ENCODE measurements at places on chromosomes 12 and 14. TPM values are rescaled to one million over a fixed set of nuclear protein-coding genes. Genes with fewer than 3 reads are reported as not detected.

OLR1 gene
- total RNA-seq, result not detected

DNA sequence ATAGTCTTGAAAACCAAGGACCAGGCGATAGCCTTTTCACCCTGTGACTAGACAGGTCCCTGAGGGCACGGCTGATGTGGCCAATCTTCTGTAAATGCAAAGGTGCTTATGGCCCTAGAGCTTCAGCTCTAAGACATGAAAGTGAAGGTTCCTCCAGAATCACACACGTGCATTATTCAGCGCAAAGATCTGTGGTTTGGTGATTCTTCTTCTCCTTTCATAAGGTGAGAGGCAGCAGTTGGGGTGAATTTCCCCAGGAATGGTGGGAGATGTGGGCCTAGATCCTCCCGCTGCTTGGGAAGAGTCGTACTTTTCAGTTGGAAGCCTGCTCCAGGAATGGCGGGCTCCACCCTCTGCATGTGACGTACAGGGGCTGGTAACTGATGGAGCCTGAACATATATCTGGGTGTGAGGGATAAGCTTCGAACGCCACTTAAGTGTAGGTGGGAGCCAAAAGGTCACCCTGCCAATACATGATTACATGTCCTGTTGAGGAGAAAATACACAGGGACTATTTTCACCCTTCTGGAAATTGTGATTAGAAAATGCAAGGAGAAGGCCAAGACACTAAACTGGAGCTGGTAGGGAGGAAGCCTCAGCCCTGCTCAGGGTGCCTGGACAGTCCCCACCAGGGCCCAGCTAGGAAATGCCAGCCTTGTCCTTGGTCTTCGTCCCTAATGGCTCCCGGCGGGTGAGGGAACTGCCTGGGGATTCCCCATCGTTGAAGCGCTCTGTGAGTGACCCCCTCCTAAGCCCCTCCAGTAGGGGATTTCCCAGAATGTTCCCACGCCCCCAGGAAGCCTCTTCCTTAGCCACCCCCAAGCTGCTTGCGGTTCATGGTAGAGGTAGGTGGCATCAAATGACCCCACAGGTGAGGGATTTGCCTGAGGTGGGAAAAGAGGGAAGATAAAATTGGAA, 17.6 kb downstream of the BATF start:
- no peak for DNase-seq

DNA sequence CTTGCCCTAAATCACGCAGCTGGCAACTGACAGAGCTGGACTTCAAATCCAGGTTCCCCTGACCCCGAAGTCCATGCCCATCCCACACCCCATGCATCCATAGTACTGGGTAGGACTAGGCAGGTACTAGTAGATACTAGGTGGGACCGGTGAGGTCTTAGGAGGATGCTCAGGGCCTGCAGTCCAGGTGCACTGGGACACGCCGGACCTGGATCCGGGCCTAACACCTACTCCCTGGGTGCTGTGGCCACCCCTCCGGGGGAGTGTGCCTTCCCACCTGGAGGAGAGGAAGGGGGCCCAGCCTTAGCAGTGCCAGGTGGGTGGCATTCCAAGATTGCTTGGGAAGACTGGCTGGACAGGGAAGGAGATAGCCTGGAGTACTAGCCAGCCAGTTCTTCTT, 64.8 kb downstream of the CACNA1C start:
- DNase-seq, result no peak

DNA sequence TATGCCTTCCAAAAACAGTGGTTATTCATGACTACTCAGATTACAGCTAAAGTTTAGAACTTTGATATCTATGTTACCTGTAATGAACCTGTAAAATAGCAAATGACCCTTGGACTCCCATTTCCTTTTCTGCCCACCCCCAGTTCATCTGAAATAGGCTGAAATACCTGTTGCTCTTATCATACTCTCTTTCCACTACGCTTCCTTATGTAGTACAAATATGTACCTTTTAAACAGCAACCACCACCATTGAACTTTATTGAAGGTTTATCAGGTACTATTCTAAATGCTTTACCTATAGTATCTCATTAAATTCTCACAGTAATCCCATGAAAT, 239.7 kb downstream of the SSPN start:
- no peak for DNase-seq

CLEC14A gene
- 12.9 TPM for total RNA-seq

- DNase-seq, result peak; percentile 19
Observed at GRCh38 chr14:89000007-89000942, 175.8 kb downstream of the TTC8 start.

VPS37B gene
- total RNA-seq, result 27.7 TPM

- no peak for DNase-seq
Observed at GRCh38 chr12:19597167-19598026, 158.1 kb downstream of the AEBP2 start.

DNA sequence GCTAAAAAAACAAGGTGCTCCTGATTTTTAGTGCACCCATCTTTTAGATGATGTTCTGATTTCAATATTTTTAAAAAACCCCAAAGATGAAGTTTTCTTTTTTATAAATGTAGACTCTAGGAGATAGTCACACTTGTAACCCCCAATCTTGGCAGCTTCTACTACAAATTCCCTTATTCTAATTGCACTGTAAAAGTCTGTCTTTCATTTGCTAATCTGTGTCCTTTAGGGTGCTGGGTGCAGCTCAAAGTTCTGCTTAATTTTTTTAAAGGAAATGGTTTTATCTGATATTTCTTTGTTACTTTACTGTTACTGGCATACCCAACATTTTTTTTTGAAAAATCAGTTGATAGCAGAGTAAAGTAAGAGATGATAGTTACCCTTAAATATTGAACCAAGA, 172.0 kb downstream of the TRHDE start:
- DNase-seq, result no peak

GRCh38 chr12:16407346-16407745, 59.9 kb downstream of the MGST1 start:
- no peak for DNase-seq

NGB gene
- total RNA-seq, result not detected

DNA sequence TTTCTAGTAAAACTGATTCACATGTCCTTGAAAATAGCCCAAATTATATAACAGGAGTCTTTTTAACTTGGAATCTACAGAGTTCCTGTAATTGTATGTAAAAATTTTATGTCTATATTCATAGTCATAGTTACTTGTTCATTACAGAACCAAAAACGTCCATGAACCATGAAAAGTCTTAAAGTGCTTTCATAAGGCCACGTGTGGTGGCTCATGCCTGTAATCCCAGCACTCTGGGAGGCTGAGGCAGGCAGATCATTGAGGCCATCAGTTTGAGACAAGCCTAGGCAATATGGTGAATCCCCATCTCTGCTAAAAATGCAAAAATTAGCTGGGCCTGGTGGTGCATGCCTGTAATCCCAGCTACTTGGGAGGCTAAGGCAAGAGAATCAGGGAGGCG, 48.4 kb downstream of the GALNT4 start:
- no peak for DNase-seq

C12orf60 gene
- total RNA-seq, result 0.62 TPM

DNA sequence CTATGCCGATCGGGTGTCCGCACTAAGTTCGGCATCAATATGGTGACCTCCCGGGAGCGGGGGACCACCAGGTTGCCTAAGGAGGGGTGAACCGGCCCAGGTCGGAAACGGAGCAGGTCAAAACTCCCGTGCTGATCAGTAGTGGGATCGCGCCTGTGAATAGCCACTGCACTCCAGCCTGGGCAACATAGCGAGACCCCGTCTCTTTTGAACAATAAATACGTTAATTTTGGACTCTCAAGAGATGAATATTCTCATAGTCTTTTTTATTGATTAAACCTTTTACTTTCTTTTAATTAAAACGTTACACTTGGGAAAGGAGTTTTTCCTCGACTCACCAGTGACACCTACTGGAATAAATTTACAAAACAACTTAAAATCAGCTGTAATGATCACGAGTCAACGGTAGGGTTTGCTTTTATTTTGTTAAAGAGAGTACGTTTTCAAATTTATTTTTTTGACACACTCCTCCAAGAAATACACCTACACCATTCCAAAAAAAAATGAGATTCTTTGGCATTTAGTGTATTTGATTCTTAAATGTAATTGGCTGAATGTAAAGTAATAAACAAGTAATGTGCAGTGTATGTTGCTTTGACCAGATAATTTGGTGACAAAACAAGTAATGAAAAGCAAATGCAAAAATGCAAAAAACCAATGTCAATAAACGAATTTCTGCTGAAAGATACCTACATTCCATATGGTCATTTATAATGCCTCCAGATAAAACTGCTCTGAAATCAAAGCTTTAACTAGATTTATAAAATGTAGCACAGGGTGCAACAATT, 687 bp upstream of the RPS29 start:
- DNase-seq, result peak; percentile 86

DNA sequence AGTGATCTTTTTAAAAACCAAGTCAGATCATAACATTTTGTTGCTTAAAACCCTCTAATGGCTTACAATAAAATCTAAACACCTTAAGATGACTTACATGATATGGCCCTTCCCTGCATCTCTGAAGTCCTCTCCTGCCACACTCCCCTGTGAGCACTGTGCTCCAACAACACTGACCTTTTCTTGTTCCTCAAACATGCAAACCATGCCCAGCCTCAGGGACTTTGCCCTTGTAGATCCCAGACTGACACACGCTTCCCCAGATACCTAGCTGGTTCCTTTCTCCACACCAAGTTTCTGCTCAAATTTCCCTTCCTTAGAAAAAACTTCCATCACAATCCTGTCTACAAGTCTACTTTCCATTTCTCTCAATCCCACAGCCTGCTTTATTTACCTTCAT, 128.6 kb downstream of the IPO8 start:
- no peak for DNase-seq

RDH12 gene
- total RNA-seq, result 106 TPM

DNA sequence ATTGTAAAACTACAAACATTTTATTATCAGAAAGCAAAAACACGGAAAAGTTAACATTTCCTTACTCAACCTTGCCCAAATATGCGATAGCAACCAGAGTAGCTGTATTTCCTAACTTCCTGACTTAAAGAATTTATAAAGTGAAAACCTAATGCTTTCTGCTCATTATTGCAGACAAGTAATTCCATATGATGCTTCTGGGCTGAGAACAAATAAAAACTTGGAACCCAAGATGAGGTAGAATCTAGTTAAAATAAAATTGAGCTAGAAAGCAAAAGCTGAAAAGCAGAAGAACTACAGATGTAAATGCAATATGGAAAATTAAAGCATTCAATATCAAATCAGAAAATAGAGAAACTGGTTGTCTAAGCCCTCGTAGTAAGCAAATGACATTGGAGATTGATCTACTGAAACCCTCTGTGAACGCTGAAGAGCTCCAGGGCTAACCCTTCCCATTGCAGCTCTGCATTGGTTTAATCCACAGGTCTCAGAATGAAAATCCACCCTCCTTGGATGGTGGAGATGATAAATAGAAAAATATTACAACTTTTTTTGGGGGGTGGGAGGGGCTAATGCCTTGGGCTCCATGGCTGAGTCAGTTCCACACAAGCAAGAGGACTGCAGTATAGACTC, 40.7 kb downstream of the CORO1C start:
- DNase-seq, result no peak

- DNase-seq, result no peak
Observed at GRCh38 chr14:95318399-95319311, 1.1 kb downstream of the CLMN start.

- no peak for DNase-seq
Observed at GRCh38 chr12:5589054-5589453, 157.1 kb downstream of the NTF3 start.

DNA sequence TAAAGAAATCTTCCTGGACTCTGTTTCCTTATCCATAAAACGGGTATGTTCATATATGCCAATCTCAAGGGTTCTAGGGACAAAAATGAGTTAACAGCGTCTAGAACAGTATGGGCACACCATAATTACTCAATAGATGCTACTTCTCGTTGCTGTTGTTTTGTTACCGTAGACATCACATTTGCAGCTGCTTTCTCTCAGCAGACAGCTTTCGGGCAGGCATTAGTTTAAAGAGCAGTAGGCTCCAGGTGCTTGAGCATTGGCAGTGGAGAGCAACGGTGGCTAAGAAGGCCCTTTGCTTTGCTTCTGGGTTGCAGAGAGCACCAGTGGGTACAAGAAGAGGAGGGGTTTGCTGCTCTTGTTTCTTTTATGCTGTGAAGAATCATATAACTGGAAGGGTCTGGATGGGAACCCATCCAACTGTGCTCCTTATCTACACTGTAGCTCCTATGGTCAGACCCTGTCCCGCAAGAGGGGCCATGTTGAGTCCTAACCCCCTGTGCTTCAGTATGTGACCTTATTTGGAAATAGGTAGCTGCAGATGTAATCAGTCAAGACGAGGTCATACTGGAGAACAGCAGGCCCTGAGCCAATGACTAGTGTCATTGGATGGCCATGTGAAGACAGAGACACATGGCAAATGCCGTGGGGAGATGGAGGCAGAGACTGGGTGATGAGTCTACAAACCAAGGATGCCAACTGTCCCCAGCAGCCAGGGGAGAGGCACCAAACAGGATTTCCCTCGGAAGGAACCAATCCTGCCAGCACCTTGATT, 120.0 kb downstream of the RBM19 start:
- DNase-seq, result no peak

DNA sequence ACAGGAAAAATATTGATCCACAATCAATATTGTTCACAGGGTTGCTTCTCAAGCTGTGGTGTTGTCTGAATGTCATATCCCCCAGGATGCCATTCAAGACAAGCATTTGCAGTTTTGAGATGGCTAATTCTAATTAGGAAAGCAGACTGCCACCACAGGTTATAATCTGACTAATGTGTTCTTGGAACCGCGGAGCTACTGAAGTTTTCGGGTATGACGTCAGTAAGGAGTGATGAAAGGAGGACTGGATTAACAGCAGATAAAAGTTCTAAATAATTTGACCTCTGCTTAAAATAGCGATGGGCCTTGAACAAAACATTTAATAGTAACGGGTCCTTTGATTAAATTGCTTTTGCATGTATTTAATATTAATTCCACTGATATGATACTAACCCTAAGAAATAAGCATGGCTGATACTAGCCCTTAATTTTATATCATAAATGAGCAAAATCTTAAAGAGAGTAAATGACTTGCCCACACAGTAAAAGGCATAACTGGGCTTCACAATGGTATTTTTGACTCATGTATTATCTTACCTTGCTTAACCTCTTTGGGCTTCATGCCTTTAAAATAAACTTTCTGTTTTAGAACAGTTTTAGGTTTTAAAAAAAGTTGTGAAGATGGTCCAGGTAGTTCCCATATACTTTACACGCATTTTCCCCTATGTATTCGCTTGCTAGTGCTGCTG, 50.3 kb downstream of the TSHR start:
- DNase-seq, result no peak

TEX22 gene
- not detected for total RNA-seq

GDF11 gene
- total RNA-seq, result 0.23 TPM

TXNRD1 gene
- 40.8 TPM for total RNA-seq

- DNase-seq, result no peak
Observed at GRCh38 chr12:2691006-2691344, 103.8 kb upstream of the FKBP4 start.

- no peak for DNase-seq
Observed at GRCh38 chr12:69328426-69328825, 19.8 kb upstream of the LYZ start.
